ENCODE measurements at places on chromosomes 3 and 15.

- no peak for DNase-seq
These were observed 13.3 kb upstream of the LRRK1 start for GRCh38 chr15:100905850-100906249.

DNA sequence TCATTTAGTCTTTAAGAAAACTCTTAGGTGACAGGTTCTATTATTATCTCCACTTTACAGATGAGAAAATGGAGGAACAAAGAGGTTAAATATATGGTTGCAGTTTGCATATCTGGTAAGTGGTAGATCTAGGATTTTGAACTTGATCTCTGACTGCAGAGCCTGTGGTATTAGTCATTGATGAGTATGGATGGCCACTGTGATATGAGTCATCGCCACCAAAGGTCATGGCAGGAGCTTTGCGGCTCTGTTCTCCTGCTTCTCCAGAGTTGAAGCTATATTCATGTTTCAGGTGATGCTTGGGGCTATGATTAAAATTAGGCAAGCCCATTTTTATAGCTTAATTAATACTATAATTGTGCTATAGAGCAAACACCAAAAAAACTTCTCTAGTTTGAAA is 306.2 kb upstream of the DPPA4 start:
- DNase-seq = no peak

- no peak for DNase-seq
These were observed 92.8 kb downstream of the GOLIM4 start for GRCh38 chr3:168002786-168003368.

DNA sequence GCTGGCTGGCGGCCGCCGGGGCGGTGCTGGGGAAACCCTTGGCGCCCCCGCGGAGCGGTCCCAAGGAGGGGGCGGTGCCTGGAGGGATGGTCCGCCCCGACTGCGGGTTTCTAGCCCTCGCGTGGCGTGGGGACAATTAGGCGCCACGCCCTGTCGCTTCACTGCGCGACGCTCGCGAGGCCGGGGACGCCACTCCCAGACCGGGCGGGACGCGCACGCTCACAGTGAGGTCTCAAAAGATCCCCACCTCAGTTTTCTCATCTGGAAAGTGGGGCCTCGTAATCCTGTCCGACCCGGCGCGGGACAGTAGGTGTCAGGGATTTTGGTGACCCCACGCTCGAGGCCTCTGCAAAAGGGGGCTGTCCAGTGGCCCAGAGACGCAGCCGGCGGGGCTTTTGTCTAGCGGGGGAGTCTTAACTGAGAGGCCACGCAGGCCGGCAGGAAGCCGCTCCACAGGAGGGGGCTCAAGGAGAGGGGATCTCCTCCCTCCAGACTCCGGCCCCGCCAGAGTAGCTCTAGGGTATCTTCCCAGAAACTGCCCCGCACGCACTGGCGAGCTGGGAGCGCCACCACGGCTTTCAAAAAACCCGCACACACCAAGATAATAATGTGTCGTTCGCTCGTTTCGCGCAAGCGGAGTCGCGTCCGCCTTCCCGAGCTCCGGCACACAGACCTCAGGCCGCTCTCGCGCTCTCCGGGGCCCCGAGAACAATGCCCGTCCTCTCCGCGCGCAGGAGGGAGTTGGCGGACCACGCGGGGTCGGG is 710 bp upstream of the CLK3 start:
- DNase-seq = peak; percentile 85

GRCh38 chr3:186099178-186099577 is 9.7 kb downstream of the ETV5 start:
- DNase-seq = no peak

DNA sequence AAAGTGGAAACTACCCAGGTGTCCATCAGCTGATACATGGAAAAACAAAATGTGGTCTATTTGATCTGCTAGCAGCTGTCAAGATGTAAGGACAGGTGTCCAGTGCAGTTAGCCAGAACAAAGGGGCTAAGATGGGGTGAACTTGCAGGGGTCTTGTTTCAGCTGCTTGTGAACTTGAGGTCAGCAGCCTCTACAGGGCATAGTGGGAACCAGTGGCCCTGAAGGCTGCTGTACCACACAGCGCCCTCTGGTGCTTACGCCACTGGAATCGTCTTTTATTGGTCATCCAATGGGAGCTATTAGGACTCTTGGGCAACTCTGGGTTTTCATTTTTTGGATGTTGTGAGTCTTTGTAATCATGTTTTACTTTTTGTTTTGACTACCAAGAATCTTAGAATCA is 62.2 kb upstream of the CTSH start:
- no peak for DNase-seq

DNA sequence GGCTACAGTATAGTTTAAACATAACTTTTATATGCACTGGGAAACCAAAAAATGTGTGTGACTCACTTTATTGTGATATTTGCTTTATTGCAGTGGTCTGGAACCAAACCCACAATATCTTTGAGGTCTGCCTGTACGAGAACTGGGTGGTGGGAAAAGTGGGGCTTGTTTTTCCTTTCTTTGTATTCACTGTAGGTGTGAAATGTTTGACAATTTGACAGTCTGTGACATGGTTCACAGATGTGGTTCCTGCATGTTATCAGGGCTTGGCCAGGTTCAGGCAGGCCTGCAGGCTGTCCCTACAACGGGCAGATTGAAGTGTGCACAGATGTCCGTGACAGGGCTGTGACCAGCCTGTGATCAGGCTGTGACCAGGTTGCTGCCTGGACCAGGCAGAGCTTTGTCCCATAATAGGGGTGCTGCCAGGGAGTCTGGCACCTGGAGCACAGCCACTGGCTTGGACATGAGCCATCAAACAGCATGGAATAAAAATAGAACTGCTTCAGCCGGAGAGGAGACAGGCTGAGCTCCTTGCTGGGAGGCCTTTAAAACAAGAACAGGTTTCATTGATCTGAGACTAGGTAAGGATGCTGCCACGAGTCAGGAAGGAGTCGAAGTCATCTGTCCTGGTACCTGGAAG is 61.0 kb downstream of the KLF13 start:
- DNase-seq = no peak

DNA sequence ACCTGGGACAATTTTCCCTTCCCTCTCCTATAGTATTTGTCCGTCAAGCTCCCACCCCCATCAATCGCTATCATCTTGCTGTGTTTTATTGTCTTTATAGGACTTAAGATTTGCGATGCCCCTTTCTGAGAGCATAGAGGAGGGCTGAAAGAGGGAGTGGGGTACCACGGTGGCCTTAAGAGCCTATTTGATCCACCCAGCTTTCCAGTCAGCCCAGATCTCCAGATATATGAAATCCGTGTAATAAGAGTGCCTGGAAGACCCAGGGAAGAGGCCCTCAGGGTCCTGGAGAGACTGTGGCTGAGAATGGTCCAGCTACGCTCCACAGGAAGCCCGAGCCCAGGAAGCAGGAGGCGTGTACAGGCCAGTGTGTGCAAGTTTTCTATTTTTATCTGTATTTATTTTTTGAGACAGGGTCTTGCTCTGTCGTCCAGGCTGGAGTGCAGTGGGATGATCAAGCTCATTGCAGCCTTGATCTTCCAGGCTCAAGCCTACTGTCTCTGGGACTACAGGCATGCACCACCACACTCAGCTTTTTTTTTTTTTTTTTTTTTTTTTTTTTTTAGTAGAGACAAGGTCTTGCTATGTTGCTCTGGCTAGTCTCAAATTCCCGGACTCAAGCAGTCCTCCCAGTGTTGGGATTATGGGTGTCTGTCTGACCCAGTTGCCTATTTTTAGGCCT is 964 bp upstream of the NCKIPSD start:
- no peak for DNase-seq

- no peak for DNase-seq
These were observed 148.7 kb downstream of the MEX3B start for GRCh38 chr15:81897057-81897677.

DNA sequence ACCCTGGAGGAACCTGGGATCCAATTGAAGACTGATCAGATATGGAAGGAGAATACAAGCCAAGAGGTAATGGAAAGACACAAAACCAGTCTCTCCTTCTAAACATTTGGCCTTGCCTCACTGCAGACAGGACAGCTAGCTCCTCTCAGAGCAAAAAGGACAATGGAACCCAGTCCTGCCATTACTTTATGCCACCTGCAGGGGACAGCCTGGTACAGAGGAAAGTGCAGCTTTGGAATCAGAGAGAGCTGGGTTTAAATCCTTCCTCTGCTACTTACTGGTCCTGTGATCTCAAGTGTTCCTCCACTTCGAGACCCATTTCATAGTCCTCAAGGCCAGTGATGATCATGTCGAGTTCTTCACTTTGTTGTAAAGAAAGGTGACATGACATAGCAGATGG is 159.4 kb upstream of the SMAD3 start:
- no peak for DNase-seq

GRCh38 chr3:197830967-197831313 is 39.9 kb downstream of the LRCH3 start:
- no peak for DNase-seq

DNA sequence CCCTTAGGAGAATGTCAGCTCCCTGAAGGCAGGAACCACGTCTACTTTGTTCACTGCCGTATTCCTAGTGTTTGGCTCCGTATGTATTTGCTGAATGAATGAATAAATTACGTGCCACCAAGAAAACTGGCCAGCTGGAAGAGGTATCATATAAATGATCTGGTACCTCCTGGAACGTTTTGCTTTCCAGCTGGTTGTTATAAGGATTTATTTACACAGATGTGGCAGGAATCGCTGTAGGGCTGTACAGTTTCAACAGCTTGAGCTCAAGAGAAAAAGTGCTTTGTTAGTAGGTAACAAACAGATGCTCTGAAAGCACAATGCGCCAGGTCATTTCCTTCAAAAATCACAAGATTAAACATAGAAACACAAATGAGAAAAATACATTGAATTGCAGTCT is 108.8 kb upstream of the ATP2B2 start:
- DNase-seq = no peak

DNA sequence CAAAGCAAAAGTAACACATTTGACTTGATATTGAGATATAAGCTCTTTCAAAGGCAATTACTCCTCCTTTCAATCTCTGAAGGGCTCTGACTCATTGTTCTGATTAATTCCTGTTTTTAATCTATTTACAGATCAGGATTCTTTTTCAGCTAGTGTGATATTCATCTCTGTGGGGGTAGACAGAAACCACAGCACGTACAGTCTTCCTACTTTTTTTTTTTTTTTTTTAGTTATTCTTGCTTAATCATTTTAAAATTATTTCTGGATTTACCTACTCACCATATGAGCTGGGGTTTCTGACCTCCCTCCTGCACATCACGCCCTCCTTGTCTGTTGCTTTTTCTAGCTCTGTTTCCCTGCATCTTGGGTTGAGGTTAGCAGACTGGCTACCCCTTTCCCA is 1.4 kb downstream of the CNTN3 start:
- DNase-seq = no peak

GRCh38 chr15:48654801-48655200 is 9.3 kb upstream of the FBN1 start:
- no peak for DNase-seq

DNA sequence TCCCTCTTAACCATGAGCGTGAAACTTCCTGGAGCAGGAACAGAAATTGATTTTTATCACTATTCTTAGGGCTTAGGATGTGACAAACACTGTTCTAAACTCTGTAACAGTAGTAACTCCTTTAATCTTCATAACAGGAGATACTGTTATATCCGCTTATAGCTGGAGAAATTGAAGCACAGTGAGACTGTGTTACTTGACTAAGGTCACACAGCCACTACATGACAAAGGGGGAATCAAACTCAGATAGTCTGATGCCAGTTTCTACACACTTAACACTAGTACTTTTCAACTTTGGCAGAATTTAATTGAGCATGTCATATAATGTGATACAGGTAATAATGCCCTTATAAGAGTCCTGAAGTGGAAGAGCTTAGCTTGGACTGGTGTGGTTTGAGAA is 800 bp upstream of the TARS3 start:
- no peak for DNase-seq

DNA sequence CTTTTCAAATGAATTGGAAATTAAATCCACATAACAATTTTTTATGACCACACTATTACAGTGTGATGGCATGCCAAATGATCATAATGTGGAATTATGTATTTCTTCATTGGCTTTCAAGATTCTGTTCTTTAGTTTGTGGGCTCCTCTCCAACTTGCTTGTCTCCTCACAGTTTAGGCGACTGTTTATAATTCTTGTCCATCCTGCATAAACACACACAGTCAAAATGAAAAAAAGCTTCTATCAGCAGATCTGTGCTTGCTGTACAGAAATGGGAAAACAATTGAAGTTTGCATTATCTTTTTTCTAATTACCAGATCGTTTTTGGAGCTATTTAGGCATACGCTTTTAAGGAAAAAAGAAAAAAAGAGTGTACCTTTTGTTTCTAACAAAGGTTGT is 37.0 kb downstream of the OPA1 start:
- DNase-seq = no peak

- no peak for DNase-seq
These were observed 130.0 kb downstream of the FBN1 start for GRCh38 chr15:48515500-48515899.

GRCh38 chr3:102810937-102811336 is 376.1 kb downstream of the ZPLD1 start:
- DNase-seq = no peak

DNA sequence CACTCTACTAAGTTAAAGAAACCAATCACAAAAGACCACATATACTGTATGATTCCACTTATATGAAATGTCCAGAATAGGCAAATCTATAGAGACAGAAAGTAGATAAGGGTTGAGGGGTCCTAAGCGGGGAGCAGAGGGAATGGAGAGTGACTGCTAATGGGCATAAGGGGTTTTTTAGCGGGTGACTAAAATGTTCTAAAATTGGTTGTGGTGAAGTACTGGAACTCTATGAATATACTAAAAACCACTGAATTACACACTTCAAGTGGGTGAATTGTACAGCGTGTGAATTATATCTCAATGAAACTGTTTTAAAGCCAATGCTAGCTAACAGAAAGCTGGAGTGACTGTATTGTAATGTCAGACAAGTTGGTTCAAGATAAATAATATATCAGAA is 33.3 kb downstream of the KPNA1 start:
- DNase-seq = no peak

- DNase-seq = no peak
These were observed 72.9 kb downstream of the DAPK2 start for GRCh38 chr15:63973212-63974009.

GRCh38 chr3:143998266-143998665 is 26.6 kb downstream of the DIPK2A start:
- no peak for DNase-seq

GRCh38 chr3:32436816-32437189 is 45.1 kb downstream of the CMTM7 start:
- no peak for DNase-seq

DNA sequence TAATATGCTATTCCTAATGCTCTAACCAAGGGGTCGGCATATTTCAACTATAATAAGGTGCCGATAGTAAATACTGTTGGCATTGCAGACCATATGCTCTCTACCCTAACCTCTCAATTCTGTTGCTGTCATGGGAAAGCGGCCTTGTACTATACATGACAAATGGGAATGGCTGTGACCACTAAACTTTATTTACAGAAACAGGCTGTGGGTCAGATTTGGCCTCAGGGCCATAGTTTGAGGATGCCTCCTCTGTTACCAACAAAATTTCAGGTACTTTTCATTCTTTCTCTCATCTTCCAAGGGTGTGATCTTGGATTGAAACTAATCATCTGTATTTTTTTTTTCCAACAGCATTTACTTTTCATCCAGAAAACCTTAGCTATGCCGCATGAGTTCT is 242.0 kb downstream of the MAGI1 start:
- DNase-seq = no peak

- no peak for DNase-seq
These were observed 110.6 kb downstream of the XXYLT1 start for GRCh38 chr3:195160257-195160898.

GRCh38 chr3:187540847-187541246 is 129.3 kb downstream of the SST start:
- DNase-seq = no peak

- no peak for DNase-seq
These were observed 128.0 kb upstream of the CBLB start for GRCh38 chr3:105996781-105997180.

All from activated CD8-positive, alpha-beta memory T cell treated with anti-CD3 and anti-CD28 coated beads for 48 hours (primary cell).